GF-D8 (cell line): ENCODE measurements at places on chromosomes 5 and 9.
A peak's percentile ranks its signal among the peaks of the same experiment; 100 is the strongest.

DNA sequence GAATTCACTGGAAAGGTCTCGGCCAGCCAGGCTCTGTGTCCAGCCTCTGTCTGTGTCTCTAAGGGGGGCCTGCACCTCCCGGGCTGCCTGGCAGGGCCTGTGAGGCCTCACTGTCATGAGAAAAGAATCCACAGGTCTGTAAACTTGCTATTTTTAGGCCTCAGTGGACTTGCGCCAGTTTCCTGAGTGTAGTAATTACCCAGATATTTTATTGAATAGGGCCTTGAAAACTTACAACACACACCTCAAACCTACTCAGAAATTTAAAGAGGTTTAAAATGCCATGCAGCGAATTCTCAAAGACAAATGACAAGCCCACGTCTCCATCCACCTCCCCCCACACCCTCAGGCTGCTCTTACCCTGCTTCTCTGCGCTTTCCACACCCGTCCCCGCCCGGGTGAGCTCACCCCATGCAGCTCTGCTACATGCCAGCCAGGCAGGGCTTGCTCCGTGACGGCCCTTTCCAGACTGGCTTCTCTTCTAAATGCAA, 8.8 kb upstream of the TENT4A start:
- DNase-seq = peak; percentile 78

GRCh38 chr5:149886692-149887470, 57.7 kb downstream of the PDE6A start:
- no peak for DNase-seq

GRCh38 chr5:148454576-148454975, 70.8 kb downstream of the FBXO38 start:
- DNase-seq = no peak

GRCh38 chr5:135821061-135821801, 13.2 kb upstream of the SLC25A48 start:
- DNase-seq = no peak

DNA sequence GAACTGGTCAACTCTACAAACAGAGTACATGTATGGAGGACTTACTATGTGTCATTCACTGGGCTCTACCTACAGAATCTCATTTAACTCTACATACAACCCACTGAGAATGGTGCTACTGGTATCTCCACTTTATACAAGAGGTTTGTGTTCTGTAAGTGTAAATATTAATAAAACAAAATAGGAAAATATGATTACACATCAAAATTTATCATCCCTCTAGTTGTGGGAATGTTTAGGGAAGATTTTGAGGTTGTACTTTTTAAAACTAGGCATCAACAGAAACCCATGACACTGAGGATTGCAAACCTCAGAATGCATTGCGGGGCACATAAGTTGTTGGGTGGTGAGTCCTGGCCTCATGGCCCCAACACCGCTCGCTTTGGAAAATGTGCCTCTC, 11.7 kb downstream of the SH3RF2 start:
- DNase-seq = no peak

DNA sequence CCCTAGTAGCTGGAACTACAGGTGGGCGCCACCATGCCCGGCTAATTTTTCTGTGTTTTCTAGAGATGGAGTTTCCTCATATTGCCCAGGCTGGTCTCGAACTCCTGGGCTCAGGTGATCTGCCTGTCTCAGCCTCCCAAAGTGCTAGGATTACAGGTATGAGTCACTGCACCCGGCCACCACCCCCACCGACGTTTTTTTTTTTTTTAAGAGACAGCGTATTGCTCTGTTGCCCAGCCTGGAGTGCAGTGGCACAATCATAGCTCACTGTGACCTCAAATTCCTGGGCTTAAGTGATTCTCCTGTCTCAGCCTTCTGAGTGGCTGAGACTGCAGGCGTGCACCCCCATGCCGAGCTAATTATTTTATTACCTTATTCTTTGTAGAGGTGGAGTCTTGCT, 38.2 kb downstream of the WDR70 start:
- no peak for DNase-seq

DNA sequence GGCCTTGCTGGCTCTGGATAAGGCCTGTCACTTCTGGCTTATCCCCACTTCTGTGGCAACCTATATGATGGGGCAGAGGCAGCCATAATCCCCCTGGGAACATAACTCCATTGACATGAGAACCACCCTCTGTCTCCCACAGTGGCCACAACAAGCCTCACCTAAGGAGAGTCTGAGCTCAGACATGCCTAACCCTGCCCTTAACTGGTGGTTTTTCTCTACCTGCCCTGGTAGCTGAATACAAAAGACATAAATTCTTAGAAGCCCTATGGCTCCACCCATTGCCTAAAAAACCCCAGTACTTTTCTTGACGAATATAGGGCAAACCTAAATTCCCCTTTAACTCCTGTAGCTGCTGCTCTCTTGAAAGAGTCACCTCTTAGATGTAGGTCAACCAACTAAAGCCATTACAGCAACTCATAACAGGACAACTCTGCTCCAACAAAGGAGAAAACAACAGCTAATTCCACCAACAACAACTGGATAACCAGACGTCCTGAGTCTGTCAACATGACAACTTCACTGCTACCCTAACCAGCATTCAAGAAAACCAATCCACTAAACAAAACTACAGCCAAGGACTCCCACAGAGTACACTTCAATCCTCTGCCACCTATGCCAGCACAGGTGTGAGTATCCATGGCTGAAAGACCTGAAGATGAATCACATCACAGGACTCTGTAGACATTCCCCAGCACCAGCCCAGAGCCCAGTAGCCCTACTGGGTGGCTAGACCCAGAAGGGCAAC, 427.7 kb downstream of the PRELID2 start:
- DNase-seq = no peak

DNA sequence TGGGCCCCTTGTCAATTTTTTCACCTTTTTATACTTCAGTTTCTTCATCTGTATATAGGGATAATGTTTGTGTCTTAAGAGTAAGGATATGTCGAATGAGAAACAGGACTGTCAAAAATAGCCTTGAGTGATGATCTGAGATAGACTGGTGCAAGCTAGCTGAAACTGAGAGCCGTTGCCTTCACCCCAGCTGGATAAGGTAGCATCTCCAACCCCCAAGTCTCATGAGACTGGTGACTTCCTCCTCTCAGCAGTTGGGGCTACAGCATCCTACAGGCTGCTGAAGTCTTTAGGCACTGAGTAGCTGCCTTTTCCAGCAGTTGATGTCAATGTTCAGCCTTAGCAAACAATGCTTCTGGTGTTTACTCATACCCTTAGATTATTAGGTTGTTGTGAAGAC, 330.2 kb downstream of the OSTF1 start:
- no peak for DNase-seq

GRCh38 chr5:7261049-7261448, 134.9 kb upstream of the ADCY2 start:
- DNase-seq = no peak

GRCh38 chr5:109695005-109695926, 5.5 kb downstream of the MAN2A1 start:
- no peak for DNase-seq

DNA sequence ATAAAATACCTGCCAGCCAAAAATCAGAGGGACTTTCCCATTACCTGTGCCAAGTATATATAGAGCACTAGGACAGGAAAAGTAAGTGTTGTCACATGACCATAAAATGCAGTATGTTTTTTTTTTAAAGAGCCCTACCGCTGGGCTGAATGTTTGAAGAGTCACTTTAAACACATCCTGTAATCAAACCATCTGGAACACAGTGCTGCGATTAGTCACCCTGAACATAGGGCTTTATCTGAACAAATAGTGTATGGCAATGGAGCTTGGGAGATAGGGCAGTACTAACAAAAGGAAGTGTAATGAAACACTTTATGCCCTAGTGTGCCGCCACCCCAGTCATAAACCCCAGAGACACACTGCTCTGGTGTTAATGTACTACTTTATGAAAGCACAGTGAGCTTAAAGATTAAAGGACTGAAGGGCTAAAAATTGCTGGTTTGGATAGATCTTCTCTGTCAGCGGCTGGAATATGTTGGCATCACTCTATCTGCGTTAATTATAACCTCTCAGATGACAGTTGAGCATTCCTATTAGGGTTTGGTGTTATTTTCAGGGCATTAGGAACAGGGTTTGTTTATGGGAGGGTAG, 90.4 kb downstream of the ZNF608 start:
- DNase-seq = no peak

GRCh38 chr5:54302267-54302687, 8.1 kb downstream of the ARL15 start:
- DNase-seq = no peak

GRCh38 chr5:74357827-74358226, 282.7 kb downstream of the ENC1 start:
- no peak for DNase-seq

DNA sequence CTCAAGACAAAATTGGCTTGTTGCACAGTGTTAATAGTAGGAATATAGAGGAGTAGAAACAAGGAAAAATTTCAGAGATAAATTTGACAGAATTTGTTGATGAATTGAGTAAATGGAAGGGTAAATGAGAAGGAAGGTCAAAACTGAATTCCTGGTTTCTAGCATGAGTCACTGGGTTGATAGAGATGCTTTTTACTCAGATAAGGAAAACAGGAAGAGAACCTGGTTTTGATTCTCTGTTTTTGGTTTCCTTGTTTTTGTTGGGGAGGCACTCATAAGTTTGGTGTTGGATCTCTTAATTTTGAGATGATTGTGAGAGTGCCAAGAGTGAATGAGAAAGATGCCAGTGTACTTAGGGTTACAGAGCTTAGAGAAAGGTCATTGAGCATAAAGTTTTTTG, 7.1 kb downstream of the LRRC70 start:
- DNase-seq = no peak

- no peak for DNase-seq
Measured at GRCh38 chr5:113190347-113190746, 213.7 kb downstream of the DCP2 start.

DNA sequence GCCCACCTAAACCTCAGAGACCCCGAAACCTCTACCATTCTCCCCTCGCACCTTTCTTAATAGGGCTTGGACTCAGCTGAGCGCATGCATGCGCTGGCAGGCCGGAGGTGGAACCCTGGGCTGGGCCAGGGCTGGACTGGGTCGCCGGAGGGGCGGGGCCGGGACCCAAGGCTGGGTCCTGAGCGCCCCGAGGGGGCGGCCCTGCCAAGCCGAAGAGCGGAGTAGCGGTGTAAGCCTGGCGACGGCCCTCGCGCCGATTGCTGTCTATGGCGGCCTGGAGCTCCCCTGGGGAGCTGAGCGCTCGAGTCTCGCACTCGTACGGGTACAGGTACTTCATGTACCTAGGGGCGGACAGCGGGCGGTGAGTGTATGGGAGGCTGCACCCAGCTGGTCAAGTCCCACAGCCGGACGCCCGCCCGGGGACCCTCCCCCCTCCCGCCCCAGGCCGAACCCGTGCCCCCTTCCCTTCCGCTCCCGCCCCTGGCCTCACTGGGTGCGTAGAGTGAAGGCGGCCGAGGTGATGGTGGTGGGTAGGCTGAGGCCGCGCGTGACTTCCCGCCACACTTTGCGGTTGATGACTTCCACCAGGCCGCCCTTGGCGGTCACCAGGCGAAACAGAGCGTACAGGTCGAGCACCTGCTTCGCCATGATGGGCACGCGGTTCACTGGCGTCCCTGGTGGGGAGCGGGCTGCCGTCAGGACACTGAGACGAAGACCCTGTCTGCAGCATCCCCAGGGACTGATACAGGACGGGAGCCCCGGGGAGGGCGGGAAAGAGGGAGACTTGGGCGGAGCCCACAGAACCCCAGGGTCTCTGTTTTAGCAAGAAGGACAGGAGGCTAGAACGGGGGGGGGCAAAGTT, 3.3 kb upstream of the DCTN3 start:
- DNase-seq = no peak
